ENCODE measurements at places on chromosomes 3 and 15. TPM values are rescaled to one million over a fixed set of nuclear protein-coding genes. Genes with fewer than 3 reads are reported as not detected.
A peak's percentile ranks its signal among the peaks of the same experiment; 100 is the strongest.

BFSP2 gene
- not detected for total RNA-seq

SI gene
- not detected for total RNA-seq

DUOXA2 gene
- total RNA-seq = not detected

ITIH4 gene
- 1.6 TPM for total RNA-seq

GP9 gene
- not detected for total RNA-seq

CLDN1 gene
- 0.96 TPM for total RNA-seq

ECE2 gene
- not detected for total RNA-seq

GRCh38 chr15:77168141-77168540 is 97.2 kb upstream of the TSPAN3 start:
- no peak for DNase-seq
- no peak overlapping the region for H3K27ac ChIP-seq
- peaks cover 14% of the 10 kb centered on the region for H3K4me1 ChIP-seq
- H3K27me3 ChIP-seq = no peaks in the 10 kb centered on the region

- peaks cover 4% of the 10 kb centered on the region for H3K36me3 ChIP-seq
- peak overlapping the region; percentile 55 for H3K27ac ChIP-seq
- H3K4me3 ChIP-seq = no peak overlapping the region
- peak; percentile 18 for DNase-seq
Observed at GRCh38 chr3:188432802-188433520, 279.0 kb downstream of the LPP start.

GRCh38 chr15:94196531-94196930 is 34.8 kb upstream of the MCTP2 start:
- peaks cover 2% of the 10 kb centered on the region for H3K27me3 ChIP-seq
- no peaks in the 10 kb centered on the region for H3K36me3 ChIP-seq
- no peak overlapping the region for H3K27ac ChIP-seq

DNA sequence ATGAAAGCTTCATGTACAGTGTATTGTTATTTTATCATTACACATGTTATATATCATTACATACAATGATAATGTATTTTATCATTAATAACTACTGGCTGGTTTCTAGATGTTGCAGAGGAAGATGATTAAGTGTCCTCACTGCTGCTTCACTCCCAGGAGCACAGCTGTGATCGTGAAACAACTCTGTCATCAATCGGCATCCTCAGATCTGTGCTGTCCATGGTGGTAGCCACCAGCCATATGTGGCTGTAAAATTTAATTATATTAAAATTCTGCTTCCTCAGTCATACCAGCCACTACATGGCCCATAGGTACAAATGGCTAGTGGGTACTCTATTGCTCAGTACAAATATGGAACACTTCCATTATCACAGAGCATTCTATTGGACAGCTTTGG is 379.4 kb upstream of the CFAP20DC start:
- H3K27me3 ChIP-seq = peaks cover 4% of the 10 kb centered on the region
- H3K27ac ChIP-seq = no peak overlapping the region
- peaks cover 45% of the 10 kb centered on the region for H3K4me1 ChIP-seq
- no peak overlapping the region for H3K4me3 ChIP-seq
- DNase-seq = no peak
- H3K36me3 ChIP-seq = peaks cover 4% of the 10 kb centered on the region

DNA sequence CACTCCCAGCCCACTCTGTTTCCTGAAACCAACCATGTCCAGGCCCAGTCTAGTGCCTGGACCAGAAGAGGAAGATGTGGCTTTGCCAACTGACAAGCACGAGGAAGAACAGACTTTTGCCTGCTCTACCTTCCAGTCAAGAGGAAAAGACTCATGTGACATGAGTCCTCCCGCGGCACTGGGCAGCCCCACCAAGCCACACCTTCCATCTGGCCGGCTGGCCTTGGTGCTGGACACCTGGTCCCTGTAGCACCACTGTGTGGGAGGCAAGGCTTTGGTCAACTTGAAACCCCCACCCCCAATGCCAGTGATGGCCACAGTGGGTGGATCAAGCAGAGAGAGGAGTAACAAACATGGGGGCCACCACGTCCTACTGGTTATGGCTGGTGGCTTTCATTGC is 12.5 kb downstream of the CHDH start:
- H3K27me3 ChIP-seq = no peaks in the 10 kb centered on the region
- H3K4me1 ChIP-seq = no peaks in the 10 kb centered on the region
- H3K27ac ChIP-seq = no peak overlapping the region
- no peaks in the 10 kb centered on the region for H3K36me3 ChIP-seq
- no peak for DNase-seq

DNA sequence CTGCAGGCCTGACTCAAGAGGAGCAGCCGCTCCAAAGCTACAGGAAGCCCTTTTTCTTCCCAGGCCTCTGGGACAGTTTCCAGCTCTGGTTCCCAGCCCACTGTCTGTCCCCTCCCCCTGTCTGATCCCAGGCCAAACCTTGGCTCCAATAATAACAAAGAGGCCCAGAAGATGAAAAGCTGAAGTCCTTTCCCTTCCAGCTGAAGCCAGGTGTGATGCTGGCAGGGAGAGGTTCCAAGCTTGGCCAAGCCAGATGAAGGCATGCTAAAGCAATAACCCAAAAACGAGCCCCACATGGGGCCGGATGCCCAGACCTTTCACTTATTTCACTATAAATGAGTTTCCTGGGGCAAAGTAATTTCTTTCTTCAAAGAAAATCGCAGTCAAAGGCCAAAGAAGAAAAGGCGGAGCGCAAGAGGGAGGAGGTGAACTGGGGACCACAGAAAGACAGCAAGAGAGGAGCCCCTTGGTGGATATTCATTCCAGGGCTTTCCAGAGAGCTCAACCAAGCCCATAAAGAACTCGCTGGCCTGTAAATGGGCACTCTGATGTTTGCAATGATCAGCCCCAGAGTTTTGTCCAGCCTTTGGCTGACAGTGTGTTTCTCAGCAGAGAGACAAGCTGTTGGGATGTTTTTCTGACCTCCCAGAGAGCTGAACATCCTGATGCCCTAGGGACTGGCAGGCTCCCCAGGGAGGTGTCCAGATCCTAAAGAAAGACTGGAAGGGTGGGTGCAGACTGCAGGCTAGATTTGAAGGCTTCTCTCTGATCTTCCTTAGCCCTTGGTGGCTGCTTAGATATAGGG is 157.6 kb downstream of the UACA start:
- no peaks in the 10 kb centered on the region for H3K4me1 ChIP-seq
- no peaks in the 10 kb centered on the region for H3K36me3 ChIP-seq
- H3K27ac ChIP-seq = no peak overlapping the region

DNA sequence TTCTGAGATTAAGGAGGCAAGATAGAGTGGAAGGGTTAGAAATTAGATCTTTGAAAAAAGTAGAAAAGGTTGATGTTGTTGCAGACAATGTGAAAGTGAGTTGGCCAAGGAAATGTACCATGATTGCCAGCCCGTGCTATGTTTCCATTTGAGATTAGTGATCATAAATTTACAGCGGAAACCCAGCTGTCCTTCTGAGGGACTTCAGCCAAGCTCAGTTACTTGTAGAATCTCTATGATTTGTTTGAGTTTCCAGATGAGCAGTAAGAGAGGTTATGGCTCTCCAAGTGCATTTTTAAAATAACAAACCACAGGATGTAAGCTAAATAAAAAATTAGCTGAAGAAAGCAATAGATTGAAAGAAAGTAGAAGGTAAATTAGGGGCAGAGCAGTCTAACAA is 54.2 kb upstream of the RBMS3 start:
- no peak for DNase-seq
- no peaks in the 10 kb centered on the region for H3K36me3 ChIP-seq
- H3K27me3 ChIP-seq = no peaks in the 10 kb centered on the region
- no peak overlapping the region for H3K4me3 ChIP-seq
- H3K4me1 ChIP-seq = no peaks in the 10 kb centered on the region

DNA sequence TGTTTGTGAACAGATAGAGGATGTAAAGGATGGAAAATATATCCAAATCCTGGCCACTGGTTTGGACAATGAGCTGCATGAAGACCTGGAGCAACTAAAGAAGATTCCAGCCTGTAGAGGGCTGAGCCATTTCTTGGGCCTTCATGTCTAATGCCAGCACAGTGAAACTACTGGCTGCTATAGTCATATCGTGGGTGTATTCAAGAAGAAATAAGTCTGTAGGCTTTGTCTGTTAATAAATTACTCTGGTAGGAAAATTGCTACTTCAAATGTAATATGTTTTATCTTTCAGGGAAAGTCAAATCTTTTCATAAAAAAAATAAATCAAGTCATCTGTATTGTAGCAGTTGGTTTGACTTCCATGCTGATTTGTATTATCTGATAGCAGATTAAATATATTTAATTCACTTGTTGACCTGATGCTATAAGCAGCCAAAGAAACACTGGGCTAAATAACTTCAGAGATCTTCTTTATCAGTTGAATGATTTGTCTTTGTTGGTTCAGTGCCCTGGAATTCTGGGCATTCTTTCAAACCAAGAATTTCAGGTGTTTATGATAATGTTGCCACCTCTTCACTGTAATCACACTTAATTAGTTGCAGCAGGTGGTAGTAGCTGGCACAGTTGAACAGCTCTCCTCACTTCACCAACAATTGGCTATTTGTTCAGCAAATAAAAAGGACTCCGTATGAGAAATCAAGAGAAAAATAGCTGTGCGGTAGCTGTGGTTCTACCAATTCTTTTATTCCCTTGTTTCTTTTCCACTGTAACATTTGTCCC is 1109.5 kb downstream of the NSUN3 start:
- DNase-seq = no peak
- no peaks in the 10 kb centered on the region for H3K36me3 ChIP-seq
- no peaks in the 10 kb centered on the region for H3K27me3 ChIP-seq
- no peaks in the 10 kb centered on the region for H3K4me1 ChIP-seq
- no peak overlapping the region for H3K27ac ChIP-seq

DNA sequence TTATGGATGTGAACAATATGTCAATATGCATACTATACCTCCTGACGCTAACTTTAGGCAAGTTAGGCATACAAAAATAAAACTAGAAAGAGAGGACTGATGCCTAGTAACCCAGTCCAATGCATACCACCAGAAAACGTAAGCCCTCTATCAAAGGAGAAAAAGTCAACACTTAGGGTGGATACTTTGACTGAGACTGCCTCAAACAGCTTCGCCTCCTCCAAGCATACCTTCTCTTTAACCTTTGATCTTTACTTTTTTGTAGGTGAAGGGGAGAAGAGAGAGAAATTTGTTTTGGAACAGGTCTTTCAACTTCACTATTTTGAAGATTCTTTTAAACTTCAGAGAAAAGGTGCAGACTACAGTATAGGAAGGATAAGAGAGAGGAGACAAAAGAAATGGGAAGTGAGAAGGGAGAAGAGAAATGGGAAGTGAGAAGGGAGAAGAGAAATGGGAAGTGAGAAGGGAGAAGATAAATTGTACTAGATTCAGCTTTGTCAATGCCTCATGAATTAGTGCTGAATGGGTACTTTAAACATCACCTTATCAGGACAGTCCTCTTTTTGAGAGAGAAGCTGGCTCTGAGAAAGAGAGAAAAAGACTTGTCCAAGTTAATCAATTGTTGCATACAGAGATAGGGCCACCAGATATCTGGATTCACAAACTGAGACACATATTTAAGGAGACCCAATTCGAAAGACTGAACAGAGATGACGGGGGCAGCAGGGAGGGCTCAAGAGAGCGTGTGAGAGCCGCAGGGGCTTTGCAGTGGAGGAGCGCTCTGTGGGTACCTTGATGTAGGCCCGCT is 1.0 kb downstream of the P3H2 start:
- H3K27ac ChIP-seq = no peak overlapping the region
- H3K27me3 ChIP-seq = peaks cover 54% of the 10 kb centered on the region
- H3K4me1 ChIP-seq = peaks cover 6% of the 10 kb centered on the region
- H3K4me3 ChIP-seq = peak overlapping the region; percentile 49
- H3K36me3 ChIP-seq = no peaks in the 10 kb centered on the region
- DNase-seq = no peak

DNA sequence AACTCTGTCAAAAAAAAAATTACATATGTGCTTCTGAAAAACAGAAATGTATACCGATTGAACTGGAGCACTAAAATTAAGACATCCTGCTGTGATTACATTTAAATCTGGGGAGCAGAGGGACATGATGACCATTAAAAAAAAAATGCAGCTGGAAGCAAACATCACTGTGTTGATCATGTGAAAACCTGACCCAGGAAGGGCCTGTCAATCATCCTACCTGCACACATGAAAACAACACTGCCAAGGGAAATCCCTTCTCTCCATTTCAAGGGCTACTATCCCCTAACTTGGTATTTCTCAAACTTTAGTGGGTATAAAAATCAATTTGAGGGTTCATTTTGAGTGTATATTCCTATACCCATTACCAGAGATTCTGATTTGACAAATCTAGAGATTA is 719.9 kb upstream of the CBLB start:
- H3K4me1 ChIP-seq = peaks cover 8% of the 10 kb centered on the region
- H3K27me3 ChIP-seq = no peaks in the 10 kb centered on the region
- no peaks in the 10 kb centered on the region for H3K36me3 ChIP-seq
- H3K4me3 ChIP-seq = no peak overlapping the region
- no peak overlapping the region for H3K27ac ChIP-seq
- no peak for DNase-seq

GRCh38 chr3:172138792-172139507 is 99.6 kb downstream of the FNDC3B start:
- H3K4me1 ChIP-seq = peaks cover 37% of the 10 kb centered on the region
- H3K36me3 ChIP-seq = peaks cover 2% of the 10 kb centered on the region
- no peak overlapping the region for H3K27ac ChIP-seq
- no peak overlapping the region for H3K4me3 ChIP-seq

GRCh38 chr3:133268726-133269134 is 131.1 kb upstream of the BFSP2 start:
- H3K4me3 ChIP-seq = no peak overlapping the region
- H3K27me3 ChIP-seq = peaks cover 21% of the 10 kb centered on the region
- no peak for DNase-seq
- H3K36me3 ChIP-seq = no peaks in the 10 kb centered on the region

DNA sequence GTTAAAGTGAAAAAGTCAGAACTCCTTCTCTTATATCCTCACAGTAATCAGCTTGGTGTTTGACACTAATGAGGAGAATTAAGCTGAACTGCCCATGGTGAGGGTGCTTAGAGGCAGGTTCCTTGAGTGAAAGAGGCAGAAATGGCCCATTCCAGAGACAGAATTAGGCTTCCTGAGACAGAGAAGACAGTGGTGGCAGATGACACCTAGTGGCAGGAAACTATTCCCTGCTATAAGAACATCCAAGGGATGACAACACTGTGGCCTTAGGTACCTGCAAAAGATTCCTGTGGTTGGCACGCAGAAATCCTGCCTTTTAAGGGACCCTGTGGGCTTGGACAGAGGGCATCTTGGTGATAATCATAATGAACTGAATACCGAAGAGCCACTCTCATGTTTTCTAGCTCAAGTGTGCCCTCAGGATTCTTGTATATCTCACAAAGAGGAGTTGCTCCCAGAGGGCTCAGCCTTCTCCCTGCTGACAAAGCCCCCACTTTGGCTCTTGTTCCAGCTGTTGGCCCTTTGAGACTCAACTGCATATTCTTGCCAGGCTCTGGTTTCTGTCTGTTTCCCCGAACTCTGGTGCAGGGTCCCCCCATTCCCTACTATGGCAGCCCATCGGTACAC is 56.0 kb downstream of the KBTBD12 start:
- no peaks in the 10 kb centered on the region for H3K4me1 ChIP-seq
- no peak overlapping the region for H3K4me3 ChIP-seq
- no peak overlapping the region for H3K27ac ChIP-seq
- H3K36me3 ChIP-seq = no peaks in the 10 kb centered on the region
- H3K27me3 ChIP-seq = peaks cover 14% of the 10 kb centered on the region

DNA sequence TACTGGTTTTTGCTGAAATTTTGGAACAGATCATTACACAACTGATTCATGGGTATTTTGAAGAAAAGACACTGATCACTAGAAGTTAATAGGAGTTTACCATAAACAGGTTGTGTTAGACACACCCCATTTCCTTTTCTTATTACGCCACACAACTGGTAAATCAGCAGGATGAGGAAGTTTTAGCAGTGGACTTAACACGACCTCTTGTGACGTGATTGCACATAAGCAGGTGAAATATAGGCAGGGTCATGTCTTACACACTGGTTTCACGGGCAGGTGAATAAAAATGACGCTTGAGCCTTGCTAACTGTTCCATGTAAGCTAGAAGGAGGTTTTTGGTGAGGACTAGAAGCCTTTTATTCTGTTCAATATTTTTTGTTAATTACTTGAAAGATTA is 27.1 kb upstream of the TPRG1 start:
- peak; percentile 35 for DNase-seq
- no peaks in the 10 kb centered on the region for H3K36me3 ChIP-seq
- no peak overlapping the region for H3K4me3 ChIP-seq
